ENCODE measurements at places on chromosomes 1 and 21. TPM values are rescaled to one million over a fixed set of nuclear protein-coding genes. Genes with fewer than 3 reads are reported as not detected.

GRCh38 chr21:45590726-45591618 is 48.7 kb upstream of the SLC19A1 start:
- H3K4me3 ChIP-seq: no peak overlapping the region
- H3K27me3 ChIP-seq: peaks cover 19% of the 10 kb centered on the region
- no peaks in the 10 kb centered on the region for H3K36me3 ChIP-seq

GRCh38 chr1:229230893-229231753 is 39.8 kb upstream of the RAB4A start:
- H3K4me1 ChIP-seq: peaks cover 21% of the 10 kb centered on the region
- H3K4me3 ChIP-seq: no peak overlapping the region
- no peaks in the 10 kb centered on the region for H3K36me3 ChIP-seq
- no peak overlapping the region for H3K27ac ChIP-seq
- peaks cover 23% of the 10 kb centered on the region for H3K27me3 ChIP-seq

DNA sequence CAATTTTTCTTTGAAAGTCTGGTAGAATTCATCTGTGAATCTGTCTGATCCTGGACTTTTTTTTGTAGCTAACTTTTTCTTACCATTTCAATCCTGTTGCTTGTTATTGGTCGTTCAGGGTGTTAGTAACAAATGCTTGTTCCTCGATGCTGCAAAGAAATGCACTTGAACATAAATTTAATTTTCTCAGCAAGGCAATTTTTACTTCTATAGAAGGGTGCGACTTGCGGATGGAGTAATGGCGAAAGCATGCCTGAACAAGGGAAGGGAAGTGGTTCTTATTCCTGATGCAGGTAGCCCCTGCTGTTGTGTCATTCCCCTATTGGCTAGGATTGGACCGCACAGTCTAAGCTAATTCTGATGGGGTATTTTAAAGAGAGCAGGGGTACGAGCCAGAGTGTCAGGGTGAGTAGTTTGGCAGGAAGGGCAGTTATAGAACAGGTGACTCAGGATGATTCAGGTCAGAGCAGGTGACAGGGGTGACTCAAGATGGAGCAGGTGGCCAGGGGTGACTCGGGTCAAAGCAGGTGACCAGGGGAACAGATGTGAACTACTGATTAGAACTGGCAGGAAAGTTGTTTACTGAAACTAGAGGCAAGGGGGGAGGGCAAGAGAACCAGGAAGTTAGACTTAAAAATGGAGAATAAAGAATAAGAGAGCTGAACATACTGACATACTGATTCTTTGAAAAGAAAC is 40.5 kb downstream of the SERINC2 start:
- peaks cover 3% of the 10 kb centered on the region for H3K27me3 ChIP-seq
- H3K4me3 ChIP-seq: no peak overlapping the region
- H3K27ac ChIP-seq: no peak overlapping the region
- DNase-seq: no peak
- H3K4me1 ChIP-seq: no peaks in the 10 kb centered on the region

DNA sequence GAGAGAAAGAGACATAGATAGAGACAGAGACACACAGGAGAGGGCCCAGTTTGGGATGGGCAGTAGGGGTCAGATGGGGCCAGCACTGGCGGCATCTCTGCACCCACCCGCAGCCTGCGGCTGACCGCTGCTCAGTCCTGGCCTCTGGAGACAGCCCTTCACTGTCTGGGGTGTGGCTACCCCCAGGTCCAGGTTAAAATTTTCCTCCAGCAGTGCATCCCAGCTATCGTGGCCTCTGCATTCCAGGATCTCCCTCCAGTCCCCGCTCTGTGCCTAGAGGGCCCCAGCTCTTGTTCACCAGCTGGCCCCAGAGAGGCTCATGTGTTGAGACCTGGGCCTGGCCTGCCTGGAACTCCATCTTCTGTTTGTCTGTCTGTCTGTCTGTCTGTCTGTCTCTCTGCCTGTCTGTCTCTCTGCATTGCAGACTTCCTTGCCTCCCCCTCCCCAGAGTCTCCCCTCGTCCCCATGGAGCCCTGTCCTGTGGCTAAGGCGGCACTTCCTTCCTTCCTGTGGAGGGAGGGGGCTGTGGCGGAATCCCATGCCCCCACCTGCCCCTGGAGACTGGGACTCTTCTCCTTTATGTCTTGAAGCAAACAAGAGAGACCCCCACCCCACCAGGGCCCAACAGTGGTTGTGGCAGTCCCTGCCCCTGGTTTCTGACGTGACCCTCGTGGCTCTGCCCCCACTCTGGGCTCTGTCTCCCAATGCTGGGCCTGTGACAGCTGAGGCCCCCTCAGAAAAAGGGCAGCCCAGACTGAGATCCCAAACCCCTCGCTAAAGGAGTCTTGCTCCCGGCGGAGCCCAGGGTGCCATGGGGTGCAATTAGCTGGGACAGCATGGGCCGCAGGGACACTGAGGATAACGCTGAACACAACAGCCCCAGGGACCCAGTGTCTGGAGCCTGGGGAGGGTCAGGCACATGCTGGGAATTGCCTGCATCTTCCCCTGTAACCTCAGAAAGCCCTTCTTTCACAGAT is 241.8 kb downstream of the NPHP4 start:
- H3K36me3 ChIP-seq: no peaks in the 10 kb centered on the region
- H3K27me3 ChIP-seq: no peaks in the 10 kb centered on the region
- no peak overlapping the region for H3K4me3 ChIP-seq
- no peak overlapping the region for H3K27ac ChIP-seq
- DNase-seq: no peak

DNA sequence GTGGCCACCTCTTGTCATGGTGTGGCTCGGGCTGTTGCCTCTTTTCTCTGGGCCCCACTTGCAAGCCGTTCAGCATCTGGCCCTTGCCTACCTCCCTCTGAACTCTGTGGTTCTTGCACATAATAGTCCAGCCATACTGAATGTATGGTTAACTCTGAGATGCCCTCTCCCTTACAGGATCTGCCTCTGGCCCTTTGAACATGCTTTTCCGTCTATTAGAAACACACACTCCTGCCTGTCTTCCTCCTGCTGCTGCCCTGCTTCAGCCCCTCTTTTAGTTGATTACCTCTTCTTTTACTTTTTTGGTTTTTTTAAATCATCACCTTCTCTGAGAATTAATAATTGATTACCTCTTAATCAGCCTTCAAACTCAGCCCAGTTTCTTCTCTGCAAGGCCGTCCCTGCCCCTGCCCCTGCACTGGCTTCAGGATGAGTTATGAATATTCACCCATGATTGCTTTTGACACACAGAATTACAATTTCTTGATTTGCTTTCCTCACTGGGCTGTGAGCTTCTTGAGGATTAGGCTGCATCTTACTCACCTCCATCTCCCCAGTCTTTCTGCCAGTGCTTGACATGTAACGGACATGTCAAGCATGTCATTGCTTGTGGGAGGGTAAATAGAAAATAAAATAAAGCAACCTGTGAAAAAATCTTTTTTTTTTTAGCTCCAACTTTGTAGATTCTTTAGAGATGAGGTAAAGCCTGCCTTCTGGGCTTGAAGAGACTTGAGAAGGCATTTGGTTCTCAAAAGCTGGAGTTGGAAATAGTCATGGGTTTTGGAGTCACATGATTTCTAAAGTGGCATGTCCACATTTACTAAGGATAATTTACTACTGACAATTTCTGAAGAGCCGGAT is 158.3 kb downstream of the PLXNA2 start:
- no peak overlapping the region for H3K4me3 ChIP-seq
- no peaks in the 10 kb centered on the region for H3K27me3 ChIP-seq
- peaks cover 9% of the 10 kb centered on the region for H3K4me1 ChIP-seq
- DNase-seq: peak; percentile 36

Gene HES3
- total RNA-seq: not detected

- H3K36me3 ChIP-seq: no peaks in the 10 kb centered on the region
- no peaks in the 10 kb centered on the region for H3K27me3 ChIP-seq
- no peak overlapping the region for H3K4me3 ChIP-seq
- H3K4me1 ChIP-seq: no peaks in the 10 kb centered on the region
- no peak for DNase-seq
Measured at GRCh38 chr1:101452825-101453224, 216.0 kb downstream of the S1PR1 start.

Gene CD53
- total RNA-seq: not detected

GRCh38 chr21:45382697-45382997 is 22.3 kb upstream of the COL18A1 start:
- peaks cover 14% of the 10 kb centered on the region for H3K4me1 ChIP-seq
- no peak for DNase-seq
- H3K27ac ChIP-seq: no peak overlapping the region
- no peaks in the 10 kb centered on the region for H3K36me3 ChIP-seq

Gene LCK
- total RNA-seq: not detected

Gene NEGR1
- total RNA-seq: 7.4 TPM

GRCh38 chr1:56824271-56824670 is 5.1 kb upstream of the FYB2 start:
- no peaks in the 10 kb centered on the region for H3K27me3 ChIP-seq
- H3K4me1 ChIP-seq: peaks cover 4% of the 10 kb centered on the region
- H3K36me3 ChIP-seq: no peaks in the 10 kb centered on the region
- DNase-seq: no peak
- no peak overlapping the region for H3K27ac ChIP-seq
- H3K4me3 ChIP-seq: no peak overlapping the region

Gene FLG2
- total RNA-seq: not detected

GRCh38 chr1:66351478-66351877 is 182.5 kb upstream of the SGIP1 start:
- H3K36me3 ChIP-seq: no peaks in the 10 kb centered on the region
- H3K4me1 ChIP-seq: peaks cover 13% of the 10 kb centered on the region
- no peak overlapping the region for H3K4me3 ChIP-seq
- no peak for DNase-seq

DNA sequence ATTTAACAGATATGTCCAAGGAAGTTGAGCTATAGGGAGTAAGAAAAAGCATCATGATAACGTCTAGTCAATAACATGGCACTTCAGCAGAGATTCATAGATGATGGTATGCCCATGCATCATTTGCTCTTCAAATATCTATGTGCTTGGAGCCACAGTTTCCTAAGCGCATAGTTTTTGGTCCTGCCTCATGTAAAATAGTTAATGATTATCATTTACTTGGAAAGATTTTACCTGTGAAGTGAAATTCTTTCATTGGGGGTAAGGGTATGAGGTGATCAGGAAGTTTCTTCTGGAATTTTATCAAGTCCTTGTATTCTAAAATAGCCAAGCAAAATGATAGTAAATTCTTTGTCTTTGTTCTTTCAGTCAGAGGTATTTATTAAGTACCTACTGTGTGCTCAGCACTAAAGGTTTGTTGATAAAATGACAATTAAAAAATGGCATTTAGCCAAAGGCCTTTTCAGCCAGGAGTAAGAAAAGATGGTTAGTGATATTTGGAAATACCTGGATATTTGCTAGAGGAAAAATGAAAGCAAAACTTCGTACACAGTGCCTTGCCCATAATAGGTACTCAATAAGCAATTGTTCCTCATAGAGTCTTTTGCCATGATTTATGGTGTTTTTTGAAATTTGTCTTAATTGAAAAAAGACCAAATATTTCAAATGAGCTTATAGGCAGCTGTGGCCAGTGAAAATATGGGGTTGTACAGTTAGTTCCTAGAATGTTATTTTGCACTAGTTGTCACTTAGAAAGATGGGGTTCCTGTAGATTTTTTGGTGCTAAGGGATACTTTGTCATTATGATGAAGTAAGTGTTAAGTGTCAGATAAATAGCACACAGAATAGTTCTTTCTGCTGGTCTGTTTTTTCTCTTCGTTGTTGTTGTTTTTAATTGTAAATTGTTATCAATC is 13.1 kb downstream of the PDIK1L start:
- H3K4me3 ChIP-seq: no peak overlapping the region
- peaks cover 4% of the 10 kb centered on the region for H3K36me3 ChIP-seq
- no peak for DNase-seq
- H3K27ac ChIP-seq: no peak overlapping the region

GRCh38 chr1:10508511-10508951 is 33.8 kb downstream of the PEX14 start:
- H3K27me3 ChIP-seq: no peaks in the 10 kb centered on the region
- H3K4me1 ChIP-seq: peaks cover 28% of the 10 kb centered on the region
- DNase-seq: peak; percentile 57
- no peak overlapping the region for H3K4me3 ChIP-seq

Gene RNF187
- 129 TPM for total RNA-seq
